ENCODE measurements at places on chromosomes 5 and 9.

DNA sequence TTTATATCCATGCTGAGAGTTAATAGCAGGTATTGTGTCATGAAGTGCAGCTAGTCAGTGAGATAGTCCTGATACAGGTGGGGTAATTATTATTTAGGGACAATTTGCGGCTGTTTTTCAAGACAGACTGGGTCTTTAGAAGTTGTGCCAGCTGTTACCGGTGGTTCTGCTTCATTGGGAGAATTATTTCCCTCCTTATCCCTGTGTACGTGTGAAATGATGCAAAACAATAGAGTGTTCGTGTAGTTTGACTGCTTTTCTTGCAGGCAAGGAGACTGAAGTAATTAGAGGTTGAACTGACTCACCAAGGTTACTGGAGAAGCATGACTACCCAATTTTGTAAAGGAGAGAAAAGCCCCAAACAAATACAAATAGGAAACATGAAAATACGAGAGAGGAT is 101.7 kb downstream of the ARRDC3 start:
- no peak for DNase-seq

- DNase-seq = no peak
Measured at GRCh38 chr9:93891549-93892310, 63.4 kb downstream of the BARX1 start.

DNA sequence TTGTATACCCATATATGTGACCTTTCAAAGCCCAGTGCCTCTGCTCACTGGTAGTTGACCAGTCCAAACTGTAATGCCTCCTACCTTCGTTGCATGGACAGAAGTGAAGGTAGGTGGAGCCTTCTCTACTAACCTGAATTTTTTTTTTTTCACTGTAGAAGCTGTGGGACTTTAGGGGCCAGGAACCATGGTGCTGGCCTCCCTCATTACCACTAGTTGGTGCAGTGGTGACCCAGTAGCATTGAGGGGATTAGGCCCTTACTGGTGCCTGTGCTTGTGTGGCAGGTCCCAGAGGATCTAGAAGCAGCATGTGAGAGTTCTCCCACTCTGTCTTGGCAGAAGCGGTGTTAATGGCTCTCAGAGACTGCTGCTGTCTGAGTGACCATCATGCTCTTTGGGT is 2.3 kb downstream of the RALGPS1 start:
- no peak for DNase-seq

- no peak for DNase-seq
Measured at GRCh38 chr5:137700282-137700680, 35.6 kb downstream of the KLHL3 start.

DNA sequence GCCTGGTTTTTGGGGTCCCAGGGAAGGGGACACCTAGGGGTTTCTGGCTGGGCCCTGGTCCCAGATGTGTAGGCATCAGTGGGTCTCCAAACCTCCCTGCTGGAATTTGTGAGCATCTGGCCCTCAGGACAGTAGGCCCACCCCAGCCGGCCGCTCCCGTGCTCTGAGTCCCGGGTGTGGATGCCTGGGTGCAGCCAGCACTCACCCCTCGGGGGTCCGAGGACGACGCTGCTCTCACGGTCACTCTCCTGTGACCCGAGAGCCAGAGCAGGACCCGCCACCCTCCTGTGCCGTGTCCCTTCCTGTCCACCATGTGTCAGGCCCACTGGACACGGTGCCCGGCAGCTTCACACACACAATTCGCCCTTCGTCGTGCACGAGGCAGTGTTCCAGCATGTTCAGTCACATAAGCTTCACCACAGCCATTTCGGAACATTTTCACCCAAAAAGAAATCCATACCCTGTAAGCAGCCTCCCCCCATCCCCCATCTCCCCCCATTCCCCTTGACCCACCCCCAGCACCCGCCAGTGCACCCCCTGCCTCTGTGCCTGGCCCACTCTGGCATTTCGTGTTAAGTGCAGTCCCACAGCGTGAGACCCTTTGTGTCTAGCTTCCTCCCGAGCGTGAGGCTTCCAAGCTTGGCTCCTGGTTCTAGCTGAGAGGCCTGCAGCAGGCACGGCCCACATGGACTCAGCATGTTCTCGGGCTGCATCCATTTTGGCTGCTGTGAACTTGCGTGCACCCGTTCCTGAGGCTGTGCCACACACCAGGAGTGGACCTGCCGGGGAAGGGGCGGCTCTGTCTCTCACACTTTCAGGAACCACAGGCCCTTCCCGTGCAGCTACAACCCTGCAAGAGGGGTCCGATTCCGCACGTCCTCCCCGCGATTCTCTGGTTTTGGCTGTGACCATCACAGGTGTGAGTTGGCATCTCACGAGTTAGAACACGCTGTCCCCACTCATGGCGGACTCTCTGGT is 40.5 kb downstream of the NKD2 start:
- DNase-seq = no peak

- DNase-seq = no peak
Measured at GRCh38 chr9:70765946-70766345, 351.5 kb upstream of the KLF9 start.

DNA sequence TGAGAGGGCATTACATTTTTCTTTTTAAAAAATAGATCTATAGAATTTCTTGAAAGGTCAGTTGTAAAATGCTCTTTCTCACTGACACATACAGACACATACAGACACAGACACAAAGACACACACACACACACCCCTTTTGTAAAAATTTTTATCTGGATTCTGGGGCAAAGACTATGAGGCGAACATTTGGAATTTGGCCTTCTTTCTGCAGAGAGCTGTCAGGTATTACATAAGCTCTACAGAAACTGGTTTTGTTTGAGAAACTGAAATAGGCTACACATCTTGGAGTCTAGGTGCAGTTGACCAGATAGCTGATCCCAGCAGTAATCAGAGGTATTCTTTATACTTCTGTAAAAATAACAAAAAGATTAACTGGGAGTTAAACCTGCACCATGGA is 315.9 kb upstream of the RPS23 start:
- no peak for DNase-seq

DNA sequence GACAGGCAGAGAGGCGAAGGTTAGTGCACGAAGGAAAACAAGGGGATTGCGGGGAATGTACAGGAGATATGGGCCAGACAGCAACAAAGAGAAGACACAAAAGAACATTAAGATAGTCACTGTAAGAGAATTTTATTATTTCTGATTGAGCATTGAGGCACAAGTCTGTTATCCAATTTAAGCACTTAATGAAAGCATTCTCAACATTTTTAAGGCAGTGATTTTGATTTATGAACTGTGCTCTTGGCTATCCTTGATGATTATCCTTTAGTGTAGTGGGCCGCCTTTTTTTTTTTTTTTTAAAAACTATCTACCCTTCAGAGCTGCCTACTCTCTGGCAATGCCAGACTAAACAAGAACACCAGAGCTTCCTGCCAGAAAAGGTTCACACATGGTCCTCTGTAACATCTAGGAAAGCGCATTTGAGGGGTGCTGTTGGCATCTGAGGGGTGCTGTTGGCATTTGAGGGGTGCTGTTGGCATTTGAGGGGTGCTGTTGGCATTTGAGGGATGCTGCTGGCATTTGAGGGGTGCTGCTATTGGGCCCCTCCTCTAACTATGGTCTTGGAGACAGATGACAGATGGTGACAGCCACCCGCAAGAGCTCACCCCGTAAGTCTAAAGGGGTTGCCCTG is 3.0 kb downstream of the DAP start:
- no peak for DNase-seq

DNA sequence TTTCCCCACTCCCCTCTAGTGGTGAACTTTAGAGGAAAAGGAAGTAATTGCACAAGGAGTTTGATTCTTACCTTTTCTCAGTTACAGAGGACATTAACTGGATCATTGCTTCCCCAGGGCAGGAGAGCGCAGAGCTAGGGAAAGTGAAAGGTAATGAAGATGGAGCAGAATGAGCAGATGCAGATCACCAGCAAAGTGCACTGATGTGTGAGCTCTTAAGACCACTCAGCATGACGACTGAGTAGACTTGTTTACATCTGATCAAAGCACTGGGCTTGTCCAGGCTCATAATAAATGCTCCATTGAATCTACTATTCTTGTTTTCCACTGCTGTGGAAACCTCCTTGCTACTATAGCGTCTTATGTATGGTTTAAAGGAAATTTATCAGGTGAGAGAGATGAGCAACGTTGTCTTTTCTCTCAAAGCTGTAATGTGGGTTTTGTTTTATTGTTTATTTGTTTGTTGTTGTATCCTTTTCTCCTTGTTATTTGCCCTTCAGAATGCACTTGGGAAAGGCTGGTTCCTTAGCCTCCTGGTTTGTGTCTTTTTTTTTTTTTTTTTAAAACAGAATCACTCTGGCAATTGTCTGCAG is 25.3 kb downstream of the SLC22A5 start:
- no peak for DNase-seq

GRCh38 chr5:61009907-61010306 is 64.9 kb downstream of the NDUFAF2 start:
- no peak for DNase-seq

DNA sequence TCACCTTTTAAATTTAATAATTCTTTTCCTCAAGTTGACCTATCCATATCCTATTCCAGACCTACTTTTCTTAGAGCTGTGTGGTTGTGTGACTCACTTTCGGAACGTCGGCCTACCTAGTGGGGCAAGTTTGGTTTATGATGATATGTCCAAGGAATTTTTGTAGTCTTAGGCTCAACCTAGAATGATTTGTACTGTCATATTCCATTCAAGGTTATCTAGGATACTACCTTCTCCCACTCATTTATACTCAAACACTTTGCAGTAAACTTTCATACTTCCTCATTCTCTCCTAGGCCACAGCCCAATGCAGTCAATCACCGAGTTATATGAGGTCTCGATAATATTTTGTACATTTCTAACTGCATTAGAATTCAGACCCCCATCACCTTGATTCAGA is 61.9 kb downstream of the PIK3R1 start:
- DNase-seq = no peak

DNA sequence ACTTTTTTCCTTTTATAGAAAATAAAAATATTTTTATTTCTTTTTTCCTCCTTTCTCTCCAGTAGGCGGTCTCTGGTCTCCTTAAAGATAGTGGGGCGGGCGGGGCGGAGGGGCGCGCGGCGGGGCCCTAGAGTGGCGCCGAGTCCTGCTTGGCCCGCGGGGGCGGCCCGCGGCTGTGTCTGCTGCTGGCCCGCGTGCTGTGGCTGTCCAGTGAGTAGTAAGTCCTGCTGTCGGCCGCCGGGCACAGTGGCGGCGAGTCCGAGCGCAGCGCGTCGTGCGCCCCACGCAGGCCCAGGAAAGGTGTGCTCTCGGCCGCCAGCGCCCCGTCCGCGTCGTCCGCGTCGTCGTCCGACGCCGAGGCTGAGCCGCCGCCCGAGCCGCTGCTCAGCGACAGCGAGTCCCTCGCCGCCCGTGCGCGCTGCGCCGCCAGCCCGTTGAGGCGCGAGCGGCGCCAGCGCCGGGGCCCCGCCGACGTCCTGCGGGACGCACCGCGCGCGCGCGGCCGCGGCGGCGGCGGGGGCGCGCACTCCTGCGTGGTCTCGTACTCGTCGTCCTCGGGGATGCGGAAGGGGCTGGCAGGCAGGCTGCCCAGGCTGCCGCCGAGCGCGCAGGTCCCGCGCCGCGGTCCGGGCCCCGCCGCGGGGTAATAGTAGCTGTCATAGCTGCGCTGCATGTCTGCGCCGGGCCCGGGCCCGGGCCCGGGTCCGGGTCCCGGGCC is 52.3 kb downstream of the PSD2 start:
- DNase-seq = peak; percentile 66

DNA sequence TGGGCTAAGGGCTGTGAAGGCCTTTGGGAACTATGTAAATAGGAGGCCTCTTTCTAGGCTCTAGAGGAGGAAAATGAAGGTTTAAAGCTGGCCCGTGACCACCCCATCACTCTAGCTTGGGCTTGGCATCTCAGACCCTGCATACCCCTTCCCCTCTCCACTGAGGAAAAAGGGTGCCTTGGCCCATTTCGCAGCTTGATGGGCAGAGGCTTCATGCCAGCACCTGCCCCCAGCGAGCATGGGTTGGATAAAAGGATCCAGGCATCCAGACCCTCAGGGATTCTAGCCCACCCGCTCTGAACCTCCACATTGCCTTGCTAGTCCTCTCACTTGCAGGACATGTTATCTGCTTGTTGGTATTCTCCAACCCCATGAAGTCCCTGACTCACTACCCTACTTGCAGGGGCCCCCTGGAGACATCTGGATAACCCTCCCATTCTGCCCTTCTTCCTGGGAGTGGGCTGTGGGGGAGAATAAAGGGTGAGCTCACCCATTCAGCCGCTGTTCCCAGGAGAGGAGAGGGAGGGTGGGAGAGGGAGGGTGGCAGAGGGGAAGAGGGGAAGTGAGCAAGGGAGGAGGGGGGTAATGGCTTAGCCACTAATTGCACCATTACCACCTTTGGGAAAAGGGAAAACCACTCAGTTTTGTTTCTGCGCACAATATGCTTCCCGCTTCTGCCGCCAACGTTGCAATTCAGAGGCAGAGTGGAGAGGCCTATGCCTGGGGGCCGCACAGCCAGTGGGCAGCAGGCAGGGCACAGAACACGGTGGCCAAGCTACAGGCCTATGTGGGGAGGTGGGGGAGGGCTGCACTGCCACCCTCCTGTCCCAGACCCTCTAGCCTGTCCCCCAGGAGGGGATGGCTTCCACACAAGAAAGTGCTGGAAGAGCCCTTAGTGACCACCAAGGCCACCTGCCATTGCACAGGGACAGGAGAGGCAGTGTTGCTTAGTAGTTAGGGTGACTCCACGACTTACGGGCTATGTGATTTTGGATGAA is 2.1 kb upstream of the CAMK2A start:
- no peak for DNase-seq

- DNase-seq = no peak
Measured at GRCh38 chr9:15138357-15138686, 168.7 kb downstream of the TTC39B start.

GRCh38 chr9:110650991-110651411 is 17.6 kb upstream of the MUSK start:
- DNase-seq = no peak
